ENCODE measurements at places on chromosomes 7 and 10.
A peak's percentile ranks its signal among the peaks of the same experiment; 100 is the strongest.

DNA sequence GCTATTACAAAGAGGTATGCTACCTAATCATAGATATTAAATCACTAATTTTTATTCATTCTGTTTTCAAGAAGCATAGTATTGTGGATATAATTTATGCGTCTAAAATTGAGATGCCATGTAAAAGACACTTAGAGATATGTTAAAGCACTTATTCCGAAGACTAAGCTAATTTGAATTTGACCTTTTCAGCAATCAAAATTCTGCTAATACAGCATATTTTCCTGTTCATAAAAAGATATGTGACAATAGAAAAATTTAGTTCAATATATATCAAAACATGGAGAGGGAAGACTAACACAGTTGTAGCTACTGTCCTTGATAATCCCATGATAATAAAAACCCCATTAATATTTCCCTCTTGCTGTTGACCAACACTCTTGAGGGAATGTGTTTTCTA, 386.6 kb upstream of the TEX47 start:
- no peak for DNase-seq

GRCh38 chr10:122702275-122702674, 2.6 kb upstream of the C10orf120 start:
- no peak for DNase-seq

DNA sequence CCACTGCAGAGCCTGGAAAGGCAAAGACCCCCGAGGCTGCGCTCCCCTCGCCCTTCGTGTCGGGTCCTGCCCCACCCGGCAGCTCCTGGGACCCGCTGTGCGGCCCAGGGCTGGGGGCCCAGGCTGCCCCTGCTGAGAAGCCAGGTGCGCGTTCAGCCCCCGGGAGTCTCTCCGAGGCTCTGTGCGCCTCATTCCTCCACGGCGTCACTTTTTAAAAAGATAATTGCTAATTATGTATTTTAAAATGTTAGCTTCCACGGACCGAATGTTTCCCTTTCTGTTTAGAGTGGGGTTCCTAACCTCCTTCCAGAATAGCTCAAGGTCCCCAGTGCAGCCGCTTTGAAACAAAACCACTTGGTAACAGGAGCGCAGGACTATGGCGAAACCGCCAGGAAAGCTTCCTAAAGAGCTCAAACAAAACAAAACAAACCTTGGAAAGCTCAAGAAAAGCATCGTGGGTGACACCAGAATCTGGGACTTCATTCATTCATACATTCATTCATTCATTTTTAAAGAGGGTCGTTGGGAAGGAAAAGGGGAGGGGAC, 45.6 kb downstream of the PDIA4 start:
- DNase-seq, result peak; percentile 54

DNA sequence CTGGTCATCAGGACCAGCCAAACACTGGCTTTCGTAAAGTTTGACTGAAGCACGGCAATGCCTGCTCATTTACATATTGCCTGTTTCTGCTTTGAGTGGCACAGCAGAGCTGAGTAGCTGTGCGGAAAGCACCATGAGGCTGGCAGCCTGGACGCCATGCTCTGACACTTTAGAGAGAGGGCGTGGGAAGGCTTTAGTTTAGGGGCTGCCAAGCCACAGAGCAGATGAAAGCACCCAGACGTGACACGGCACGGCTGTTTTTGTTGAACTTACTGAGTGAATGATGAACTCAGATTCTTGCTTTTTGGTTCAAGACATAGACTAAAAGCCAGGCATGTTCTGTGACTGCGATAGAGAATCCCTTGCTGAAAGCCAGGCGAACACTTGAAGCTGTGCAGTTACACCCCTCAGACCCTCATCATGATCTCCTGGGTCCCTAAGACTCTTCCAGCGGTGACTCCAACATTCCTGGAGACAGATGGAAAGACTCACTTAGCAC, 182.1 kb downstream of the ZMYND11 start:
- no peak for DNase-seq

- no peak for DNase-seq
Measured at GRCh38 chr10:102065561-102066398, 631 bp downstream of the HPS6 start.

- no peak for DNase-seq
Measured at GRCh38 chr7:100607111-100607510, 4.9 kb downstream of the PCOLCE start.

DNA sequence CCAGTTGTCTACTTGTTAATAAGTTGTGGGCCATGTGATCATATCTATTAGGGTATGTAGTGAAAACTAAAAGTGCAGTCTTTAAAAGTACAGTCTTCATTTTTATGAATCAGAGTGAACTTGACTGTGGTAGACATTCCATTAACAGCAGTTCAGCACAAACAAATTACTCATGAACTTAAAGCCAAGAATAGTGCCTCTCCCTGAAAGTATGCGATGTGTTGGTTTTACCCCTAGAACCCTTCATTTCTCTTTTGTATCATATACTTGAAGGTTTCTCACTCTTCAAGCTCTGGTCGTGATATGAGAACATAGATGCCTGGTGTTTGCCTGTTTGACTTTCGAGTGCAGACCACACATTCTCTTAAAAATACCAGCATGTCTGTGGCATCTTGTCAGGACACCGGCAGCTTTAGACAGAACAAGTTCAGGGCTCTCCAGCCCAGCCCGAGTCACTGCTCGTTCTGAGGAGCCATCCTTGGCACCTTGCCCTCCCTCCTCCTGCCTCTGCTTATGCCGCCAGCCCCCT, 159.3 kb downstream of the LCOR start:
- DNase-seq, result no peak

DNA sequence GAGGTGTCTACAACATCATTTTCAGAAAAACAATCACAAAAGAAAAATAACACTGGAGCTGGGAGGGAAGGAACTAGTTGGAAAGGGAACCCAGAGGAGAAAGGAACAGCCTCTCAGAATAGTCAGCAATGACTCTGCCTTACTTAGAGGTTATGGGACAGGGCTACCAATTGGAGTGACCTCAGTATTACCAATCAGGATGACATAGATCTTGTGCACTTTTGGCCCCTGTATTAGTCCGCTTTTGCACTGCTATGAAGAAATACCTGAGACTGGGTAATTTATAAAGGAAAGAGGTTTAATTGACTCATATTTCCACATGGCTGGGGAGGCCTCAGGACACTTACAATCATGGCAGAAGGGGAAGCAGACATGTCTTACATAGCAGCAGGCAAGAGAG, 99.7 kb upstream of the SDK1 start:
- DNase-seq, result no peak

DNA sequence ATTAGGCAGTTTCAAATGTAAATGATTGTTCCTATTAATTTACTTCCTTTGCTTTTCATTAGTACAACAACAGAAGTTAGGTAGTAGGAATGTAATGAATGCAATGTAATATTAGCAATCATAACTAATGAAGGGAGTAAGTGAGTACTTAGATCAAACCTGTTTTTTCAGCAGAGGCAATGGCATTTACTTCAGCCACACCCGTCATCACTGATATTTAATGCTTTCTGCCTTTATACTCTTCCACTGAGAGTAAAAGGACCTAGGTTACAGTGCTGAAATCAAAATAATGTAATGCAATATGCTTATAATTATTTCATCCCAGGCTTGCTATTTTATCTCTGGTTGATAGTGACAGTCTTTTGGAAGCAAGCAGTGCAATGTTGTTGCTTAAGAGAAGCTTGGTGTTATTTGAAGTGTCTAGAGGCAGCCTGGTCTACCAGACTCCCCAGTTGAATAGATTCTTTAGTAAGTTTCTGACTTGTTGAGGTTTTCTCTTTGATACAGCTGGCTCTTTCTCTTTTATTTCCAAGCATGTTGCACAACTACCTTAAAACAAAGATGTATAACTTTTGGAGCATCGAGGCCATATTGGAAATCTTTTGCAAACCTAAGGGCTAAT, 149.4 kb downstream of the RNLS start:
- DNase-seq, result no peak

DNA sequence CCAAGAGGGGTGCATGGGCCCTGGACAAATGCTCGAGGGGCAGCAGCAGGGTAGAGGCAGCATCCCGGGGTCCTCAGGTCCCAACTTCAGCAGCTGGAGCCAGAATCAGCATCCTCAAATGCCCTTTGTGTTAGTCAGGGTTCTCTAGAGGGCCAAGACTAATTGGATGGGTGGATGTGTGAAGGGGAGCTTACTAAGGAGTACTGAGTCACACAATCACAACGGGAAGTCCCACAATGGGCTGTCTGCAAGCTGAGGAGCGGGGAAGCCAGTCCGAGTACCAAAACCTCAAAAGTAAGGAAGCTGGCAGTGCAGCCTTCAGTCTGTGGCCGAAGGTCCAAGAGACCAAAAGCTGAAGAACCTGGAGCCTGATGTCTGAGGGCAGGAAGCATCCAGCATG, 162.9 kb upstream of the TCERG1L start:
- no peak for DNase-seq

DNA sequence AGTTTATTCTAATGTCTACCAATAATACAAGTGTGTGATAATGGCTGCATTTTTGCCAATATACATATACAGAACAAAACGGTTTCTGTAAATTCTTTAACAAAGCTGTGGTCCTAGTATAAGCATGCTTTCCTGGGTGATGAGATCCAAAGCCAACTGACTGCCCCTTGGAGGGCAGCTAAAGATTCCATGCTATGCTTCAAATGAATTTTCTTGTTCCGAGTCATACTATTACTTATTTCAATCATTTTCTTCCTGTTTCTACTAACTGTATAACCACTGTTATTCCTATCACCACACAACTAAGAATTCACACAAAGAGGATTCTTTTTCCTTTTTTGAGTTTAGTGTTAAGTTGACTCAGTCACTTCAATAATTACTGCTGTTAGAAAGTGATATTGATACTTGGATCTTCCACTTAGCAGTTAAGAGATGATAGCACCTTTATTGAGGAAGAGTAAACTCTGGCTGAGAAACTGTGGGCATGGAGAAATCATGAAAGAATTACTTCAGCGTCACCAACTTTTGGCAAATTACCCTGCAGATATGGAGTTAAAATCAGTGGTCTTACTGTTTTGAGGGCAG, 197.5 kb downstream of the ARL4A start:
- DNase-seq, result no peak

- DNase-seq, result no peak
Measured at GRCh38 chr10:69697006-69697405, 67.0 kb downstream of the FAM241B start.

GRCh38 chr10:78260680-78261079, 227.0 kb downstream of the RPS24 start:
- no peak for DNase-seq

DNA sequence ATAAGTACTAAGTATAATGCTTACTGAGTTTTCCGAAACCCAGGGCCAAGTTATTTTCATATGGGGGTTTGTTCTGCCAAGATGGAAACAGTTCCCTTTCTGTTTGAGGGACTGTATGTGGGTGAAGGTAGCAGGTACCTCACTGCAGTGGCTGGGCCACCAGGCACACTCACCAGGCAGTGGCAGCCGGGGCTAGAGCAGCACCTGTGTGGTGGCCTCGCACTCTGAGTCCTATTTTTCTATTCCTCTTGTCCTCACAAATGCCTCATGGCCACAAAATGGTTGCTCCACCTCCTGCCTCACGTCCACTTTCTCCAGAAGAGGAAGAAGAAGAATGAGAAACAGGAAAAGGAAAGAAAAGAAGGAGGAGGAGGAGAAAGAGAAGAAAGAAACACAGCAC, 167.3 kb upstream of the SHH start:
- no peak for DNase-seq

DNA sequence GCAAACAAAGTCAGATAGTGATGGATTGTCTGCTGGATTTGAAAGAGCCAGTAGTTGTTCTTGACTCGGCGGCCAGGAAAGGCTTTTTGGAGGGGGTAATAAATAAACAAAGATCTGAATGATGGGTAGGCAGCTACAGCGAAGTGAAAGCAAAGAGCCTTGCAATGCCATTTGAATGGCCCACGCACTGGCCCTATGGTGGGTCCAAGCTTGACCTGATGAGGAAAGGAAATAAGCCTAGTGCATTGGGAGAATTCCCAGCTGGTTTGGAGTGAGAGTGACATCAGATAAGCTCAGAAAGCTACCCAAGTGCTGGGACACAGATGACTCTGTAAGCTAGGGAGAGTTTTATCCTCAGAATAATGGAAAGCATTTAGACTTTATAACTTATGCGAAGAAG, 365.2 kb downstream of the PLXDC2 start:
- DNase-seq, result no peak

DNA sequence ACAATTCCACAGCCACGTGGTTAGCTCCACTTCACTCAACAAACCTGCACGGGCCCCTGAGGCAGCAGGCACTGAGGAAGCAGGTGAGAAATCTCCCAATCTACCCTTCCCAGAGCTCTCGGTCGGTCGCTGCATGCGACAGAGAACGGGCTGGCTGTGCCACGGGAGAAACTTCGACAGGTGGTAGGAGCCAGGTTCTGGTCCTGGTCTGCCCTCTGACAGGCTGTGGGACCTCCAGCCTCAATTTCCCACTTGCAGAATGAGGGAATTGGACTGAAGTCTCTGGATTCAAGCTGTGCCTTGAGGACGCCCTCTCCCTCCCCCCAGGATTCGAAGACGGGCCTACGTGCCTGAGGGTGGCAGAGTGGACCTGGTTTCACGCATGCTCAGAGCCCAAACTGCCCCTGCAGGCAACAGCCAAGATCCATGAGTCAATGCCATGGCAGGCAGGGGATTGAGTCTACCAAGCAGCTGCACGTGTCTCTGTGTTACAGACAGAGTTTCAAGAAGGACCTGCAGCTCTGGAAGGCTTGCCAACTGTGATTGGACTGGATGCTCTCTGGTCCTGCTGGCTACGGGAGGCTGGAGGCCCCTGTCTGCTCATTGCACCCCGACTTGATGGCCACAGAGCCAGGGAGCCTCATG, 215.0 kb downstream of the USP6NL start:
- DNase-seq, result no peak

GRCh38 chr10:97425964-97426775, at the start of gene PGAM1:
PGAM1 (plus strand) TSS chr10:97426191; CDS start chr10:97426308, 117 bp downstream.
- peak; percentile 77 for DNase-seq

- no peak for DNase-seq
Measured at GRCh38 chr10:66637273-66638036, 288.4 kb upstream of the LRRTM3 start.

DNA sequence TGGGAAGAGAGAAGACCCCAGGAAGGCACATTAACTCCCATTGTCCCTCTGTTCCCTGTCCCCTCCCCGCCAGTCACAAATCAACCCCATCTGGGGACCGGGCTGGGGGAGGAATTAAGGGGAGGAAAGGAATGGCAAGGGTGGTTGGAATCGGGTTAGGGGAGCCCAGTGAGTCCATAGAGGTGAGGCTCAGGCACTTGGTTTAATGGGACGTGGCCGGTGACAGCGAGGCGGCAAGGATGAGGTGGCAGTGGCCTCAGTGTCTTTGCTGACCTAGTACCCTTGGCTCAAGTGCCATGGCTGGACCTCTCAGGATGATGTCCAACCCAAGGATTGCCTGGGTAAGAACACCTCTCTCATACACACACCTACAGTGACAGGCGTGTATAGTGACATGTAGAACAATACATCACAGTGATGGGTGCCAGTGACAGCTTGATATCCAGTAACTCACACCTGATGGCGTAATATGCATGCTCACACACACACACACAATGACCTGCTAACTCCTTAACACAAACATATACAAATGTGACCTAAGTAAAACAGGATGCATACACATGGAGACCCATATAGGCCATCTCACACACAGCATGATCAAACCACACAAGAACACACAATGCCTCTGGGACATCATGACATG, 12.3 kb downstream of the KCNIP2 start:
- DNase-seq, result no peak

Data from NCI-H748 treated with DMSO at 0.1 percent for 48 hours (cell line).